ENCODE measurements at places on chromosomes 5 and 9. TPM values are rescaled to one million over a fixed set of nuclear protein-coding genes. Genes with fewer than 3 reads are reported as not detected.

The BARHL1 gene
- total RNA-seq: not detected

The GFI1B gene
- 0.15 TPM for total RNA-seq

The ZNF366 gene
- not detected for total RNA-seq

The TAF11L6 gene
- not detected for total RNA-seq

The ANKDD1B gene
- not detected for total RNA-seq

The BHMT2 gene
- total RNA-seq: not detected

The IRGM gene
- 0.17 TPM for total RNA-seq

The GALNT12 gene
- total RNA-seq: 3.7 TPM

The SLC45A2 gene
- total RNA-seq: not detected

The SPOCK1 gene
- total RNA-seq: 24.2 TPM

The IPO11 gene
- 18.8 TPM for total RNA-seq

The RXFP3 gene
- total RNA-seq: not detected

The QRFP gene
- total RNA-seq: not detected

The C5orf52 gene
- not detected for total RNA-seq

The RAB3C gene
- not detected for total RNA-seq

The SMAD5 gene
- total RNA-seq: 26.2 TPM

The ERMP1 gene
- 21.0 TPM for total RNA-seq

The SARDH gene
- not detected for total RNA-seq

The FCN2 gene
- not detected for total RNA-seq

The NSMF gene
- 41.4 TPM for total RNA-seq

The SPATA31E1 gene
- total RNA-seq: not detected

The GPR151 gene
- total RNA-seq: not detected

The CDH18 gene
- total RNA-seq: not detected

The PDE6A gene
- total RNA-seq: 0.15 TPM

The TTC39B gene
- total RNA-seq: 1.0 TPM

The ANKHD1 gene
- total RNA-seq: 54.6 TPM

The WNK2 gene
- total RNA-seq: 5.8 TPM

The DOCK8 gene
- total RNA-seq: 0.55 TPM

The ADGRD2 gene
- not detected for total RNA-seq

The PKN3 gene
- total RNA-seq: 18.9 TPM

Data from A549 treated with DMSO at 1 μM for 4 hours (cell line).